Left lobe of liver (tissue), 2 donors: ENCODE measurements at places on chromosomes 2 and 18.

GRCh38 chr2:111679202-111679601 lies 204.8 kb downstream of the ANAPC1 start:
- no peak for DNase-seq

GRCh38 chr18:59577386-59577655 lies 119.9 kb downstream of the CCBE1 start:
- no peak for DNase-seq

DNA sequence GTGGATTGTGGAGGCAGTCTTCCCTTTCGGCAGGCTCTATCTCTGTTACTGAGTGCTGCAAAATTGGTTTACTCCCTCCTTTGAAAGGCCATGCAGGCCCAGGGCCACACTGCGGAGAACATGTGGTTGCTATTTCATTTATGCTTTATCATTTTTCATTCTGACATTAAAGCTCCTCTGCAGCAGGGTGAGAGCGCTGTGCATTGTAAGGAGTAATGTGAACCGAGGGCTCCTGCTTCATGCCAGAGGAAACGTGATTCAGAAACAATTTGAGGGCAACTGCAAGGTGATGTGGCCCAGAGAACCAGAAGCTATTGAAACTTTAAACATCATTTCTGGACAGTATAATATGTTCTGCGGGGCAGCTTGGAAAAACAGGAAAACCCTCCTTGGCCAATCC lies 341.6 kb upstream of the NT5C1B start:
- DNase-seq, result no peak

- DNase-seq, result no peak
These were observed 147.7 kb upstream of the RAB12 start for GRCh38 chr18:8461544-8461943.

- no peak for DNase-seq
These were observed 53.7 kb downstream of the SLC4A3 start for GRCh38 chr2:219680958-219681693.

DNA sequence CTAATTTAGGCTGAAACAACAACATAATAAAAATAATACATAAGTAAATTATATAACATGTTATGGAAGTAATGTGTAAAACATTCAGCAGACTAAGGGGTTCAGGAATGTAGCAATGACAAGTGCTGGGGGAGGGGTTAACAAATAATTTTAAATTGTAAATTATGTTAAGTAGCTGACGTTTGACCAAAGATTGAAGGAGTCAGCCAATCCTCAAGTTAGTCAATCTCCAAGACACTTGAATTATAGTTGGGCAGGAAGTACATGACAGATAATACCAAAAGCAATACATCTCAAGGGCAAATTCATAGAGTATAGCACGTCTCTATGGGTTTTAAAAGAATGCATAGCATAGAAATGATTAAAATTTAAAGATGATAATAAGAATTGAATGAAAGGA lies 89.1 kb downstream of the KCNH7 start:
- DNase-seq, result no peak

DNA sequence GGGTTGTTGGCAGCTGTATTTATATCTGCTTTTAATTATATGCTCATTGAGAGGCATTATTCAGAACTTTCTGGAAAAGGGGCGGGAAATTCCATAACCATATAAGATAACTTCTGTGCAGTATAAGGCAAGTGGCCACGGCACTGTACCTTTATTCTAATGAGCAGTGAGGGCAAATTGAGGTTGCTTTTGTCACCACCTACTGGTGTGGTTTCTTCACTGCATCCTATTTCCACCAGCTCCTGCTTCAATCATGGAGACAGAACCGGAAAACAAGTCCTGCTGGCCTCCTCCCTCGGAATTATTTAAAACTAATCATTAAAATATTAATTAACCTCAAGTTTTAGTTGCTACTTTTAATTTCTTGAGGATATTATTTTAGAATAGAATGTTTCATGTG lies 759.4 kb downstream of the CBLN2 start:
- no peak for DNase-seq

DNA sequence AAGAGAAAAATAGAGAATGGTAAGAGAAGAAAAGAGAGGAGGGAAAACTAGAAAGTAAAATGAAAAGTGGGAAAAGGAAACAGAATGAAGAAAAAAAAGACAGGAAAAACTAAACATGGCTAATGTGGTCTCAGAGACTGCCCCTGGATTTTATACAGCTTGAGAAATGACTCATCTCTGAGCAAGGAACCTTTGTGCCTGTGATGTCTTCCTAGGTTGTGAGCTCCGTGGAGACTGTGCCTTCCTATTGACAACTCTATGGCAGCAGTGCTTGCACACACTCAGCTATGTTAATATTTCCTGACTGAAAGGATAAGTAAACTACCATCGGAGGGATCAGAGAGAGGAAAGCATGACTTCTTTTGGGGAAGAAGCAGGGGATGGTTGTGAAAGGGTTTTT lies 203.8 kb downstream of the RDH14 start:
- DNase-seq, result no peak

- no peak for DNase-seq
These were observed 70.2 kb downstream of the PRKRA start for GRCh38 chr2:178380763-178381162.

GRCh38 chr2:84906900-84907714 lies 1.7 kb downstream of the TMSB10 start:
- no peak for DNase-seq

GRCh38 chr2:241072553-241073165 lies 29.4 kb downstream of the MTERF4 start:
- DNase-seq, result no peak

DNA sequence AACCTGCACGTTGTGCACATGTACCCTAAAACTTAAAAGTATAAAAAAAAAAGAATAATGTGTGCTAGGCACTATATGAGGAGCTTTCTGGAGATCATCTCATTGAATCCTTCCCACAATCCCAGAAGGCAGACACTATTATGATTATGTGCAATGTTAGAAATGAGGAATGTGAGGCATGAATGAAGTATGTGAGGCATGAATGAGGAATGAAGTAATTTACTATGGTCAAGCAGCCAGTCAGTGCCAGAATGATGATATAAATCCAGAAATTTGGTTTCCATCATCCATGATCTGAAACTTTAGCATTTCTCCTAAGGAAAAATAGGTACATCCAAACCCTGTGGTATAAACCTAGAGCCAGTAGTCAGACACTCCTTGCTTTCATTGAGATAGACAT lies 42.0 kb downstream of the CCDC148 start:
- DNase-seq, result no peak

DNA sequence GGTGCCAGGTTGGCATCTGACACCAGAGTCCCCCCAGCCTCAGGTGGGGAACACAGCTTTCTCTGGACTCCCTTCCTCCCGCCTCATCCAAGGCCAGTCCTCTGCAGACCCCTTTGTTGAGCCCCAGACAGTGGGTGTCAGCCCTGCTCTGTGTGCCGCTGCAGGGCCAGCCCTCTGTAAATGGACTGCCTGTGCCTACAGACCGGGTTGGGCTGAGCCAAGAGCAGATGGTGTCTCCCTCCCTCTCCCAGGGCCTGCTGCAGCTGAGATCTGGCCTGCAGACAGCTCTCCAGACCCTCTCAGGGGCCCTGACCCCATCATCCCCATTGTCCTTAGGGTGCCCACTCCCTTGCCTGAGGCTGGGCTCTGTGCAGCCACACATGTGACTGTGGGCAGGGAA lies 160.8 kb downstream of the KLHL29 start:
- no peak for DNase-seq

DNA sequence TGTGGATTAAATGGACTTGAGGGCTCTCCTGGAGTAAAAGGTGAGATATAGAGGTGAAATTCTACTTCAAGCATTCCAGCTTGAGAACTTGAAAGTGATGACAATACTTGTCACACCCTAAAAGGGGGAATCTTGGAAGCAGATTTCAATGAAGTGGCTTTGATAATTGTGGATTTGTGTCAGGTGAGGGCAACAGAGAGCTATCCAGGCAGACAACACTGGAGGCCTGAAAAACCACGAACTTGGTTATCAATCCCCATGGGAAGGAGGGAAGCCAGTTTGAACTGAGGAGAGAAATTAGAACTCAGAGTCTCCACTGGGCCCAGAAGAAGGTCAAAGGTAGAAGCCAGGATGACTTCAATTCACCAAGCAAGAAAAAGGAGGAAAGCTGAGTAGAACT lies 263.9 kb downstream of the FIGN start:
- DNase-seq, result no peak

- no peak for DNase-seq
These were observed 349.4 kb upstream of the POU3F3 start for GRCh38 chr2:104504331-104505073.

DNA sequence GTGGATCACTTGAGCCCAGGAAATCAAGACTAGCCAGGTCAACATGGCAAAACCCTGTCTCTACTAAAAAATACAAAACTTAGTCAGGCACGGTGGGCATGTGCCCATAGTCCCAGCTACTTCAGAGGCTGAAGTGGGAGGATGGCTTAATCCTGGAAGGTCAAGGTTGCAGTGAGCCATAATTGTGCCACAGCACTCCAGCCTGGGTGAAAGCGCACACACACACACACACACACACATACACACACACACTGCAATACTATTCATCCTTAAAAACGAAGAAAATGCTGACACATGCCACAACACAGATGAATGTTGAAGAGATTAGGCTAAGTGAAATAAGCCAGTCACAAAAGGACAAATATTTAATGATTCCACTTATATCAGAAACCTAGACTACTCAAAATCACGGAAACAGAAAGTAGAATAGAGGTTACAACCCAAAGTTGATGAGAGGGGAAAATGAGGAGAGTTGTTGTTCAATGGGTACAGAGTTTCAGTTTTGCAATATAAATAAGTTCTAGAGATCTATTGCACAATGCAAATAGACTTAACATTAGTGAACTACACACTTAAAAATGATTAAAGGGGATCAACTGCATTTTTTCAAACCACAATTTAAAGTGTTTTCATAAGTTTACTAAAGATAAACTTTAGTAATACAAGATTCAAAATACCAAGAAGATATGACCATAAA lies 114.5 kb downstream of the USP34 start:
- DNase-seq, result peak; percentile 68

DNA sequence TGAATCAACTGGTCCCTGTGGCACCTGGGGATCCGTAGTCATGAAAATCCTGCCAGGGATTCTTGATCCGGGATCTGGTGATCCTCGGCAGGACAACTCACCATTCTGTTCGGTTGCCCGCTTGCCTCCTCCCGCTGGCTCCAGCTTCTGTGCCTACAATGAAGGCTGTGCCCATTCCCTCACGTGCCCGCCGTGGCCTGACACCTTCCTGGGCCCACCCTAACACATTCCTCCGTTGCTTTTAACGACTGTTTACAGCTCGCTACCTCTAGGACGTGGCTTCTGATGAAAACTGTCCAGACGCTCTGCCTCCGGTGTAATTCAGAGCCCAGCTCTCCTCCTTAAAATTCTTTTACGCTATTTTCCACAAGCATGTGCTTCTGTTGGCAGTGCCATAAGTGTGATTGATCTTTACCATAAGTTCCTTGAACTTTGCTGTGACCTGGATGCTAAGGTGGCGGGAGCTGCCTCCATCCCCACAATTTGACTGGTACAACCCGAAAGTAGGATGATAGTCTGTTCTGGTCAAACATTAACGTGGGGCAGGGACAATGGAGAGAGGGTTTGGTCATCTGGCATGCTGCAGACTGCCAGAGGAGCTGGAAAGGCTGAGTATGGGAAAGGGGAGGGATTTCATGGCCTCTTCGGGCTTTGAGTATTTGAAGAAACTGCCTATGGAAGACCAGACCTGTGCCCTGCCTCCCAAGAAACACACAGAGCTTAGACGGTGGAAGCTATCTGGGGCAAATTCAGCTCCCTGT lies 206.8 kb upstream of the TNP1 start:
- DNase-seq, result no peak

DNA sequence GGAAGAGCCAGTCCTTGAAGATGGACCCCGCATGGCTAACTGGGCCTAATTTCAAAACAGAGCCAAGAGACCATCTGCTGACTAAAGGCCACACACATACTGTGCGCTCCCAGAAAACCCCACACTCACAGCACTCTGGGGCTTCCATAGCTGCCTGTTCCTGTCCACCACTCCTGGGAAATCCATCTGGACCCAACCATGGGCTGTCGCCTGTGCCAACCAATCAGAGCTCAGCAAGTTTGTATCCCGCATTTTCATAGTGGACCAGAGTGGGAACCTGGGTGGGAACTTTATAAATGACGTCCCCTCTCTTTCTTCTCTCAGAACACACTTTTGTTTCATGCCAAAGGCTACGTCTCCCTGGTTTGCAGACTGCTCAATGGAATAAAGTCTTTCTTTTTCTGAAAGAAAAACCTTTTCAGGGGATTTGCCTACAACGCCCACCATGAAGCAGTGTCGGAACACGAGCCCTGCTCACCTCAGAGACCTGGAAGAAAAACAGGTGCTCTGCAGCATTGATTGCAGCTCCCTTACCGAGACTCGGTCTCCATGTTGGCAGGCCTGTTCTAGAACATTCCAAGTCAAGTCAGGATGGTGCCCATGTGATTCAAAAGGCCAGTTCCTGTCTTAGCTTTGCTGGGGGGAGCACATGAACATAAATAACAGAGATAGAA lies 137.2 kb upstream of the GPC1 start:
- no peak for DNase-seq

GRCh38 chr2:240739797-240740196 lies 48.1 kb downstream of the AQP12A start:
- no peak for DNase-seq

GRCh38 chr2:138000009-138000408 lies 35.7 kb downstream of the HNMT start:
- no peak for DNase-seq

DNA sequence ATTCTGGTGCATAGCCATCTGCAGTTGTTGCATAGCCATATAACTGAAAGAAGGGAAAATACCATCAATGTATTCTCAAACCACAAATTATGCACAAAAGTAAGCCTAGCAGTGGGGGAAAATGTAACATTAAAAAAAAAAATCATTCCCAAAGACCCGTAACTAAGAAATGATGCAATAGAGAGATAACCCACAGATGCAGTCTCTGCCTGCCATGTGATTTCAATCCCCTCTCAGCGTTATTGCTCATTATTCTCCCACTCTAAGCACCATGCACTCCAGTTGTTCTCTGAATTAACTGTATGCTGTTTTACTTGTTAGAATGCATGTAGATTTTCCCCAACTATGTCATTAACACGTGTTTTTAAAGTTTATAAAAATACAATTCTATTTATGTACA lies 14.1 kb downstream of the DSC1 start:
- DNase-seq, result no peak

- no peak for DNase-seq
These were observed 15.5 kb downstream of the ASPRV1 start for GRCh38 chr2:69945941-69946340.

GRCh38 chr2:76008001-76008702 lies 297.4 kb upstream of the GCFC2 start:
- no peak for DNase-seq

- DNase-seq, result no peak
These were observed 11.3 kb downstream of the GPR17 start for GRCh38 chr2:127657232-127657595.

- no peak for DNase-seq
These were observed 31.9 kb downstream of the HS1BP3 start for GRCh38 chr2:20618886-20619521.

DNA sequence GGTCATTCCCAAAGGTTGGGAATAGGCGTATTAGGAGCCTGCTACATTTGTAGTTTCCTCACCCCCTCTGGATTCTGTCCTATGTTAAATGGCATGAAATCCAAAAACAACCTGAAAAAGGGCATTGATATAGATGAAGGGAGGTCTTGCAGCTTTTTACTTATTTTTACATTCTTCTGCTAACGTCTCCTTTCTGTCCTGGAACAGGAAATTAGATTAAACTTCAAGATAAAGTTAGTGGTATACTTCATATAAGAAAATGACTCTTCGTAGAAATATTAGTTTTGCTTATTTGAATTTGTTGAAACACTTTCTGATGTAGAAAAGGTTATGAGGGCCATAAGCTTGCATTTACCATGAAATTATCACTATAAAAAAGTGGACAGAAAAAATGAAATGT lies 694.5 kb downstream of the ADCYAP1 start:
- no peak for DNase-seq
